ENCODE measurements at places on chromosomes 1 and 21.

DNA sequence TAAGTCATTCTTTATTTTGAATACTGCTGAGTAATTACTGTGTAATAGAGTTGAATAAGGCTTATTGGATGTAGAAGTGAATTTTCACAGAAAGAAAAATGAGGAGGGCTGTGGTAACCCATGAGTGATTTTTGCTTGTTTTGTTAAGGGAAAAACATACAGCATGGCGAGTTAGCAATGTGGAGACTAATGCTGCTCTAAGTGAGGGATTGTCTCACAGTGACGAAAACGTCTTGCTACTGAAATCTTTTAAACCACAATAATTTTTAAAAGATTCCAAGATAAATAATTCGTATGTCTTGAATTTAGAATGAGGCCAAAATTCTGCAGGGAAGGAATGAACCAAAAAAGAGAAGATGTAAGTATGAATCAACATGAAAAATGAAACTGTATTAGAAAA is 16.2 kb upstream of the PLA2G4A start:
- no peak for DNase-seq

GRCh38 chr1:162552684-162553252 is 8.8 kb upstream of the UAP1 start:
- DNase-seq = no peak

GRCh38 chr1:20578721-20579395 is 10.0 kb upstream of the CDA start:
- DNase-seq = no peak

DNA sequence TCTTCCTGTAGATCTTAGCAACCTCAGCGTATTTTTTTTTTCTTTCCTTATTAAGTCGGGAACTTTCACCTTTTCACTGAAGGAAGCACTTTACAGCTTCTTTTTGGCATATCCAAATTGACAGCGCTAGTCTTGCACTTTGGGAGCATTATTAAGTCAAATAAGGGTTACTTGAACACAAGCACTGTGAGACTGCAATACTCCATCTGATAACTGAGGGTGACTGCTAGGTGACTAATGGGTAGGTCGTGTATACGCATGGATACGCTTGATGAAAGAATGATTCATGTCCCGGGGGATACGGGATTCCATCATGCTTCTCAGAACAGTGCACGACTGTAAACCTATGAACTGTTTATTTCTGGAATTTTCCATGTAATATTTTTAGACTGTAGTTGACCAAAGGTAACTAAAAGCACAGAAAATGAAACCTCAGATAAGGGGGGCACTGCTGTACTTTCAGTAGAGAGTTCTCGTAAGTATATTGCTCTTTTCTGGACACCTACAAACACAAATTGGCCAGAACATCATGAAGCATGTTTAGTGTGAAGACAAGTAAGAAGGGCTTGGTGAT is 364.7 kb downstream of the SMYD3 start:
- no peak for DNase-seq

DNA sequence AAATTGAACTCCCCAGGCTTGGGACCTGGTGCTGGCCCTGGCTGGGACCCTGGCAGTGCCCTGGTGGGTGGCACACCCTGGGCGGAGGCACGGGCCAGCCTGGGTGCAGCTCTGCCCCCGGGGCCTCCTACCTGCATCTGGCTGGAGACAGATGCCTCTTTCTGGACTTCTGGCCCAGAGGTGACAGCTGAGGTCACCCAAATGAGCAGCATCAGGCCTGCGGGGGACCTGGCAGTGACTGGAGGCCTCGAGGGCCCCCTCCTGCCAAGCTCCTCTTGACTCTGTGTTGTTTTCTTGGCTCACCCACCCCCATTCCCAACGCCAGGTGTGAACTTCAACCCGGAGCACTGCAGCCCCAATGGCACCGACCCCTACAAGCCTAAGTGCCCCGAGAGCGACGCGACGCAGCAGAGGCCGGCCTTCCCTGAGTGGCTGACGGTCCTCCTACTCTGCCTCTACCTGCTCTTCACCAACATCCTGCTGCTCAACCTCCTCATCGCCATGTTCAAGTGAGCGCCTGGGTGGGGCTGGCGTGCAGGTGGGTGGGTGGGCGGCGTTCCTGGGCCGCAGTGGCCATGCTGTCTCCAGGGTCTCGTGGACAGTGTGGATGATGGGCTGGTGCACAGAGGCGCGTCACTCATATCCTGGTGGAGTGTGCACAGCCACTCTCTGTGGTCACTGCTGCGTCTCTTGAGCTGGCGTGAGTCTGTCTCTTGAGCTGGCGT is 41.6 kb upstream of the LRRC3 start:
- DNase-seq = no peak

- DNase-seq = no peak
Observed at GRCh38 chr1:21901473-21901847, 35.6 kb downstream of the HSPG2 start.
